Stimulated activated CD8-positive, alpha-beta memory T cell treated with anti-CD3 and anti-CD28 coated beads, Interleukin-4, amount 100 ng/mL, for 48 hours (primary cell): ENCODE measurements at places on chromosomes 1 and 21.
A peak's percentile ranks its signal among the peaks of the same experiment; 100 is the strongest.

GRCh38 chr1:31753707-31754349 is 10.3 kb downstream of the ADGRB2 start:
- DNase-seq: no peak

- no peak for DNase-seq
Measured at GRCh38 chr1:2632561-2633361, at the start of gene MMEL1. Gene MMEL1 (minus strand): TSS chr1:2633016. CDS start chr1:2629484, 3,532 bp downstream.

GRCh38 chr1:7808253-7808844 is 24.3 kb downstream of the PER3 start:
- no peak for DNase-seq

DNA sequence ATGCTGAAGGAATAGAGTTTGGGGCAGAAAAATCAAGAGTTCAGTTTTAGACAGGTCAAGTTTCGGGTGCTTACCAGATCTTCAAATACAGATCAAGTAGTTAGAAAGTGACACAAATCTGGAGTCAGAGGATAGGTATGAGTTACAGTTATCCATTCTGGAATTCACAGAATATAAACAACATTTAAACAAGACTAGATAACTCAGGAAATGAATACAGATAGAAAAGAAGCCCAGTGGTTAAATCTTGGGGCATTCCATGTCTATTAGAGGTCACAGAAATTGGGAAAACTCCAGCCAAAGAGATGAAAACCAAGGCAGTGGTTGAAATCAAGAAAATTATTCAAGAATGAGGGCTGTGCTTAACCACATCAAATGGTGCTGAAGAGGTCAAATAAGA is 187.0 kb upstream of the HP1BP3 start:
- no peak for DNase-seq

DNA sequence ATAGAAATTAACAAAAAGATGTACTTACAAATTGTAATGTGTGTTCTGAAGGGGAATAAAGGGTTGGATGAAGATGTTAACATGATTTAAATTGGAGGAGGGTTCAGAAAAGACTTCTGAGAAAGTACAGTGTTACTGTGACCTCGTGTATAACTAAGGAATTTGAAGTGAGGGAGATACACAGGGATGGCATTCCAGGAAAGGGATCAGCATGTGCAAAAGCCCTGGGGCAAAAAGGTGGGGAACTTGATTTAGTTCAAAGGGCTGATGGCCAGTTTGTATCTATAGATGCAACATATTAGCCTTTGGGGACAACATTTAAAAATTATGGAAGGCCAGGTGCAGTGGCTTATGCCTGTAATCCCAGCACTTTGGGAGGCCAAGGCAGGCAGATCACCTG is 33.3 kb upstream of the DEGS1 start:
- no peak for DNase-seq

DNA sequence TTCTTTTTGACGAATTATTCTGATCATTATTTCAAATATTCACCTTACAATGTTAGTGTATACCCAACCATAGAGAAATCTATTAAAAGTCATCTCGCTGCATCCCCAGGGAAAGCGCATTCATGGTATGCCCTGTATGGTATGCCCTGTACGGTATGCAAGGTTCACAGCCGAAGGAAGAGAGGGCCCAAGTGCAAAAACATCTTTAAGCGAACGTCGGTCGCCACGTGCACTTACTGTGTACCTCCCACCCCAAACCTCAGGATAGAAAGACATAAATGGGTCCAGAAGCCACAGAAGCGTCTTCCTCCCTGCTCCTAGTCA is 14.4 kb downstream of the HLX start:
- no peak for DNase-seq

GRCh38 chr1:116243333-116244054 is 129.6 kb upstream of the ATP1A1 start:
- DNase-seq: no peak

DNA sequence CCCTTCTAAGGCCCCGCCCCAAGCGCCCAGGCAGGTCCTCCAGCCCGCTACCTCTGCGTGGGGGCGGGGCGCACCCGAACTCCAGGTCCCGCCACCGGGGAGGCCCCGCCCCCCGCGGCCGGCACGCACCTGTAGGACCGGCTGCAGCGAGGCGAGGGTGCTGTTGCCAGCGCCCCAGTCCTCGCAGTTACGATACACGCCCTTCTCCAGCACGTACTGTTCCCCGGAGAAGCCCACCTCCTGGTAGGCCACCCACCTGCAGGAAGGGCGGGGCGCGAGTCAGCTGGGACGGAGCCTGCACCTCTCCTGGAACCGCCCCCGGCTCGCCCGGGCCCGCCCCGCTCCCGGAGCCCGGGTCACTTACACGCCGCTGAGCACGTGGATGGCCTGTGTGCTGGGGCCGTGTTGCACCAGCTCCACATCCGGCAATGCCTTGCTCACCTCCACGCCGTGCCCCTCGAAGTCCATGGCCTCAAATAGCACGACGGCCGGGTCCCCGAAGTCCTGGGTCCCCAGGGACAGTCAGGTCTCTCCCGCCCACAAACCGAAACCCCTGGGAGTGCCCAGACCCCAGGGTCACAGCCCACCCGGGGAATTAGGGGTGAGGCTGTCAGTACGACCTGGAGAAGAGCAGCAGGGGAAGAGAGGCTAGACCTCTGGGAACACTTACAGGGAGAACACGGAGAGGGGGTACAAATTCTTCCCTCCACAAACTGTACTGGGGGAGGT is 17.3 kb downstream of the CRYBG2 start:
- peak; percentile 90 for DNase-seq

DNA sequence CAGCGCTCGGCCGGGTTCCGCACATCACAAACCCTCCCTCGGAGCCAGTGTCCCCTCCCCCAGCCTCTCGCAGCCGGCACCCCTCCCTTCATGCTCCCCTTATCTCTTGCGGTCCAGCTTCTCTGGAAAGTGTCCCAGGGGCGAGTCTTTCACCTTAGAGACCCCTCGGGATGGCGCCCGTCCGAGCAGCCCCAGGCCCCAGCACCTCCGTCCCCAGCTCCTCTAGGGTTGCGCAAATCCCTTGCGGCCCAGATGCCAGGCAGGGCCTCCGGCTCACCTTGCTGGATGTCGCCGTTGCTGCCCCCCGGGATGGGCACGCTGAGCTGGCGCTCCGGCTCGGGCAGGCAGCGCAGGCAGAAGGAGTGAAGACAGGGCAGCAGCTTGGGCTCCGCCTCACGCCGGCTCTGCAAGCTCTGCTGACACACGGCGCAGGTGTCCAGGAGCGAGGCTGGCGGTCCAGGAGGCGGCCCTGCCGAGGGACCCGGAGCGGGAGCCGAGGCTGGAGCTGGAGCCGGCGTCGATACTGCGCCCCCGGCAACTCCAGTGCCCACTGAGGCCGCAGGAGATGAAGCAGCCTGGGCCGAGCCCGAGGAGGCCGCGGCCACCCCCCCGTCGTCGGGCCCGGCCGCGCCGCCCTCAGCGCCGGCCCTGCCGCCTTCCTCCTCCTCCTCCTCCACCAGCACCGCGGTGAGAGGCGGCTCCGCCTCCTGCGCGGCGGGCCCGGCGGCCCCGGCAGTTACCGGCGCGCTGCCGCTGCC is 550 bp downstream of the TRIM33 start:
- peak; percentile 59 for DNase-seq

GRCh38 chr1:156014829-156015228 is 5.9 kb downstream of the SSR2 start:
- DNase-seq: no peak

- no peak for DNase-seq
Measured at GRCh38 chr1:232368821-232369321, 261.1 kb downstream of the SIPA1L2 start.

DNA sequence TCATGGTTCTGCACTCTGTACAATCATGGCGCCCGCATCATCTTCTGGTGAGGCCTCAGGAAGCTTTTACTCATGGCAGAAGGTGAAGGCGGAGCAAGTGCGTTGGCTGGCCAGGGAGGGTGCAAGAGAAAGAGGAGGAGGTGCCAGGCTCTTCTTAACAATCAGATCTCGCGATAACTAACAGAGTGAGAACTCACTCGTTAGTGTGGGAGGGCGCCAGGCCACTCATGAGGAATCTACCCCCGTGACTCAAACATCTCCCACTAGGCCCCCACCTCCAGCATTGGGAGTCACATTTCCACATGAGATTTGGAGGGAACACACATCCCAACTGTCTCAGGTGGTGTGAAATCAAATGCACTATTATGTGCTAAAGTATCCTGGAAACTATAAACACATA is 220.2 kb upstream of the CSF3R start:
- no peak for DNase-seq

GRCh38 chr1:19484338-19484797 is 971 bp downstream of the CAPZB start:
- peak; percentile 53 for DNase-seq

GRCh38 chr1:246035060-246035541 is 472.0 kb downstream of the SMYD3 start:
- no peak for DNase-seq

- peak; percentile 65 for DNase-seq
Measured at GRCh38 chr21:39867198-39867650, at the start of gene PCP4. Gene PCP4 (plus strand): TSS chr21:39867438. CDS start chr21:39867502, 64 bp downstream.

GRCh38 chr1:246219508-246220030 is 287.5 kb downstream of the SMYD3 start:
- DNase-seq: no peak

DNA sequence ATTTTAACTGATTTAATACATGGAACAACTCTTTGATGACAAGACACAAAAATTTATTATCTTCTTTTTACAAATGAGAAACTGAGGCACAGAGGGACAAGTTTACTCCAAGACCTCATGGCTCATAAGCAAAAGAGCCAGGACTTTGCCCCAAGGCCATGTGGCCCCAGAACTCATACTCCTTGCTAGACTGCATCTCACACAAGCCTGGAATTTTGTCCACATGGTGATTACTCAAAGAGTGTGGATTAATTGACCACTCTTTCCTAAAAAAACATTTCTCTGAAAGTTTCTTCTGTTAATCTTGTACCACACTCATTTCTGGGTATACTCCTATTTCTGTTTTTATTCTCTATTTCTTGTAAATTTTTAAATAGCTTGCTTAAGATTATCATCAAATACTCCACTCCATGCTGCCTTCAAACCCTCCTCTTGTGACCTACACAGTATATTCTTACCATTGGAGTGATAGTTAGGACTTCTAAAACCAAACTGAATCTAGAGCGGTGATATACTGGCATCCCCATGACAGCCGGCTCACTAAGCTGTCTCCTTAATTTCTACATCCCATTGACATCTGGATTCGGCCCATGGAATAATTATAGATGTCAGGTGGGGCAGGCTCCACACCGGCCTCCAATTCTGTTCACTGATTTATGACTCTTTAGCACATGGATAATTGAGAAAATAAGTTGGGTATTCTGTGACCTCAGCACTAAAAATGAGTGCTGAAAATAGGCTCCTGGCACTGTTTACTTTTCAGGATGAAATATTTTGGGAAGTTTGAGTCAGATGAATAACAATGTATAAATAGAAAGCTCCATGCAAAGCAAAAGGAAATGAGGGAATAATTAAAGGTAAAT is 16.1 kb downstream of the RGS4 start:
- no peak for DNase-seq

DNA sequence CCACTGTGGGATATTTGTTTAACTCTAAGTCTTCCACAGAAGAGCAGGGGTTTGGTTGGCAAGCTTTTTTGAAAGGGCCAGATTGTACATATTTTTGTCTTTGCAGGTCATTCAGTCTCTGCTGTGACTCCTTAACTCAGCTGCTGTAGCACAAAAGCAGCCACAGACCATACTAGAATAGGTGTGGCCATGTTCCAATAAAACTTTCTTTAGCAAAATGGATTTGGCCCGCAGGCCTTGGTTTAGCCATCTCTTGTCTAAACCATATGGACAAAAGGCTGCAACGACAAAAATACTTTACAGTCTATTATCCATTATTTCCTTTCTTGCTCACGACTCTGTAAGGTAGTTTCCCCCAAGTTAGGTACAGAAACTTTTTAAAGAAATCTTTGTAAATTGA is 60.5 kb downstream of the ESRRG start:
- no peak for DNase-seq

- no peak for DNase-seq
Measured at GRCh38 chr1:236391008-236391407, 3.1 kb upstream of the EDARADD start.

- DNase-seq: no peak
Measured at GRCh38 chr1:224447251-224447650, 12.7 kb upstream of the WDR26 start.

GRCh38 chr1:117719004-117719403 is 113.2 kb downstream of the TENT5C start:
- no peak for DNase-seq

GRCh38 chr1:170533298-170533697 is 1.3 kb downstream of the GORAB start:
- no peak for DNase-seq

GRCh38 chr1:224524679-224525078 is 90.1 kb upstream of the WDR26 start:
- no peak for DNase-seq

DNA sequence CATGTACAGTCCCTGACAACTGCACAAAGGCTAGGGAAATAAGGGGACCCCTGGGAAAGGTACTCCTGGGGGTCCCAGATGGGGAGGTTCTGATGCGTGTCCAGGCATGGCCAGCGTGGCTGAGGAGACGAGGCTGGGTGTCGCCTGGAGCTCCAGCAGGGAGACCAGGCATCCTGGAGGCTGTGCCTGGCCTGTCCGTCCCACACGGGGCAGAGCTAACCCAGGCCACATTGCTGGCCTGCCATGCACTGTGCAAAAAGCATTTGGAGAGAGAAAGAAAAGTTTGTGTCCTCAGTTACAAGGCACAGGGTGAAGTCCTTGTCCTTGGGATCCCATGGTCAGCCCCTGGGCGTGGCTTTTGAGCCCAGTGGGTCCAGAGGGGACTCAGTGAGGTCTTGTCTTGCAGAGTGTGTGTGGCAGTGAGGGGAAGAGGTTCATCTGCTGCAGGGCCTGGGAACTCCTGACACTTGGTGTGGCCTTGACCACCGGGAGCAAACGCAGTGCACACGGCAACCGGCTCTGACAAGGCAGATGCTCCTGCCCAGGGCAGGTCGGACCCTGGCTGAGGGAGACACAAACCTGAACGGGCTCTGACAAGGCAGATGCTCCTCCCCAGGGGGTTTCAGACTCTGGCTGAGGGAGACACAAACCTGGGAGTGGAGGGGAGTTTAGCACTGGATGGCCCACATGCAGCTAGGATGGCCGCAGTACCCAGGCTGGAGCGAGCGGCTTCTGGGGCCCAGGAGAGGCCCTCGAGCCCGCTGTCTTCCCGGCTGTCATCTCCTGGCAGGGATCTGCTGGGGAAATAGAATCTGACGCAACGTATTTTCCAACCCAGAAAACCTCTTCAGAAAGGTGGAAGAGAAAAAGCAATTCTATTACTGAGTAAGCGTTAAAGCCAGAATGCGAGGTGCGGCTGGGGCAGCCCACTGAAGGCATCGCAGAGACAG is 37.3 kb upstream of the COL18A1 start:
- no peak for DNase-seq

DNA sequence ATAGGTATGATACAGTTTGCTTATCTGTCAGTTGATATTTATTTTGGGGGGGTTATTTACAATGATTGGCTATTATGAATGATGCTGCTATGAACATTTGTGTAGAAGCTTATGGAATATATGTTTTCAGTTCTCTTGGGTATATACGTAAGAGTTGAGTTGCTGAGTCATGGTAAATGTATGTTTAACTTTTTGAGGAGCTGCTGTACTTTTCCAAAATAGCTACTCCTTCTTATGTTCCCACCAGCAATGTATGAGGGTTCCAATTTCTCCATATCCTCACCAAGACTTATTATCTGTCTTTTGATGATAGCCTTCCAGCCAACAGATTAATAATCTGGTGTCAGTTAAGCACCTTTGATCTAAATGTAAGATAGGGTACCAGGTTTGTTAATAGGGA is 11.9 kb downstream of the SOAT1 start:
- no peak for DNase-seq
